Hindlimb muscle (tissue), 1 donor: ENCODE measurements at places on chromosomes 2 and 18. TPM values are rescaled to one million over a fixed set of nuclear protein-coding genes. Genes with fewer than 3 reads are reported as not detected.

The ZC3H8 gene
- polyA plus RNA-seq = 16.3 TPM

GRCh38 chr2:133171393-133172004, 396.8 kb downstream of the NCKAP5 start:
- peak; percentile 62 for DNase-seq

GRCh38 chr2:152483276-152484063, 148.5 kb downstream of the FMNL2 start:
- DNase-seq = peak; percentile 79

GRCh38 chr2:121021685-121022084, 263.3 kb downstream of the TFCP2L1 start:
- DNase-seq = no peak

The TXNL1 gene
- 112 TPM for polyA plus RNA-seq

GRCh38 chr2:218880102-218880858, at the start of gene WNT10A:
WNT10A (plus strand) TSS chr2:218880852; CDS start chr2:218880996, 144 bp downstream.
- no peak for DNase-seq

DNA sequence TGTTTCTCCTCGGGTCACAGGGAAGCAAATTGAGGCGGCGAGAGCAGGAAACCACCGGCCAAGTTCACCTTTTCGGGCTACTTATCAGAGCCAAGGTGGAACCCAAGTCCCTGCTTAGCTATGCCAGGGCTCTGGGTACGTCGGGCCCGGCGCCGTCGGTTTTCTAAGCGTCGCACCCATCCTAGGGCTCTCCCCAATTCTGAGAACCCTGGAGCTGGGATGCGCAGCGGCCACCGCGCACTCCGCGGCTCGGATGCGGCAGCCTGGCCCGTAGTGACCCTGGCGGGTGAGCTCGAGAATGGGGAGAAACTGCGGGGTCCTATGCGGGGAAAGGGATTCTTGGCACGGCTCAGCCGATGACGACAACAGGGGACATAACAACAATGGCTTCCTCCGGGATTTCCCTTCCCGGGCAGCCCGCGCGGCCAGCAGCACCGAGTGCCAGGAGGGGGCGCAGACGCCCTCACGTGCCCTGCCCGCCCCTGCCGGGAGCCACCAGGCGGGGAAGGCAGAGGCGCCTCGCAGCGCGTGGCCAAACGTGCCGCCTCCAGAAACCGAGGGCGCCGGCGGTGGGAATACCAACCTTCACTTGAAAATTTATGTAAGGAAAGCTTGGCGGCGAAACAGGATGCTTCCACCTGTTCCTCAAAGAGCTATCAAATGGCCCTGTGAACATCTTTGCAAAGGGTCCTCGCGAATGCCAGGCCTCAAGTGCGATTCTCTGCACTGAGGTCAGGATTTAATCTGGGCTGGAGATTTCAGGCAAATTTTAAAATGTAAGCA, 2.1 kb upstream of the SLC30A3 start:
- DNase-seq = peak; percentile 28

The NAT8 gene
- polyA plus RNA-seq = 0.54 TPM

The KIF5C gene
- polyA plus RNA-seq = 0.96 TPM

GRCh38 chr2:210752532-210752931, 196.1 kb downstream of the CPS1 start:
- no peak for DNase-seq

DNA sequence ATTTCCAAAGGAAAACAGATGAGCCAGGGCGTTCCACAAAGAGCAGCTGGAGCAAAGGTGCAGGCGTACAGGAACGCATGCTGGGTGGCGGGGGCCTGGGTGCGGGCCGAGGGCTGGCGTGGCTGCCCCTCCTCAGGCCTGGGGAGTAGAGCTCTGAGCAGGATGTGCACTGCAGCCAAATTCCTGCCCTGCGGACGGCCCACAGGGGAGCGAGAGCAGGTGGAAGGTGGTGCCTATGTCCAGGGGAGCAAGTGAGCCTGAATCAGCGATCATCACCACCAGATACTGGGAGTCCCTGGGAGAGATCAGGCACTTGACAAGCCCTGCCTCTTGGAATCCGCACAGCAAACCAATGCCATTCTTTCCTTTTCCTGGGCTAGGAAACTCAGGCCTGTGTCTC, 106.3 kb downstream of the GBX2 start:
- no peak for DNase-seq

DNA sequence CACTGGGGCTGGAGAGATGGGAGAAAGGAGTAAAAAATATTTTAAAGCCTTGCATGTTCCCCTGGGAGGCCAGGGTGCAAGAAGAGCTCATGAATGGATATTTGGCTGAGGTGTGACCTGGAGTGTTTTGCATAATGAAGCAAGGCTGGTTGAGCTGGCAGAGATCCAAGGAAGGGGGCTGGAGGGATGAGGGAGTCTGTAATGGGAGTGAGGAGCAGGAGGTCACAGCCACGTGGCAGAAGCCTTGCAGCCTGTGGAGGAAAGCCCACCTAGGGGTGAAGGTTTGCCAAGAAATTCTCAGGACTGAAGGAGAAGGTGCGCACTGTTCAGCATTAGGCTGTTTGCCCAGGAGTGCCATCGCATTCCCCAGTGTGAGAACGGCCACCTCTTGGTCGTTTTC, 40.3 kb upstream of the ATP8B1 start:
- DNase-seq = no peak

The TMEM163 gene
- polyA plus RNA-seq = 0.72 TPM

- DNase-seq = no peak
These were observed 28.4 kb upstream of the SELENOI start for GRCh38 chr2:26317377-26318105.

- DNase-seq = no peak
These were observed 35.5 kb downstream of the HS6ST1 start for GRCh38 chr2:128282976-128283810.

The ALMS1 gene
- 16.6 TPM for polyA plus RNA-seq

The TAF1B gene
- polyA plus RNA-seq = 11.4 TPM

GRCh38 chr18:23378302-23378686, 74.8 kb upstream of the RIOK3 start:
- DNase-seq = no peak

DNA sequence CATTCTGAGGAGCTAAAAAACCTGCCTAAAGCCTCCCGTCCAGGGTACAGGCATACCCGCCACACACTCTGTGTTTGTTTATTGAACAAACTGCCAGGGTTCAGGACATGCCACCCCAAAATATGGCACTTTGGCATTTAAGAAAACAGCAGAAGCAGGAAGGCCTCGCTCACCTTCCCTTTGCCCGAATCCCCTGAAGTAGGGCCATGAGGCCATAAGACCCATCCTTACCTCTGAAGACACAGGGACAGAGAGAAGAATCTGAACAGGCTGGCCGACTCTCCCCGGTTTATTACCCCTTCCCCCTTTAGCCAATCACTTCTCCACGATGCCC, 1.7 kb upstream of the NEURL3 start:
- no peak for DNase-seq

DNA sequence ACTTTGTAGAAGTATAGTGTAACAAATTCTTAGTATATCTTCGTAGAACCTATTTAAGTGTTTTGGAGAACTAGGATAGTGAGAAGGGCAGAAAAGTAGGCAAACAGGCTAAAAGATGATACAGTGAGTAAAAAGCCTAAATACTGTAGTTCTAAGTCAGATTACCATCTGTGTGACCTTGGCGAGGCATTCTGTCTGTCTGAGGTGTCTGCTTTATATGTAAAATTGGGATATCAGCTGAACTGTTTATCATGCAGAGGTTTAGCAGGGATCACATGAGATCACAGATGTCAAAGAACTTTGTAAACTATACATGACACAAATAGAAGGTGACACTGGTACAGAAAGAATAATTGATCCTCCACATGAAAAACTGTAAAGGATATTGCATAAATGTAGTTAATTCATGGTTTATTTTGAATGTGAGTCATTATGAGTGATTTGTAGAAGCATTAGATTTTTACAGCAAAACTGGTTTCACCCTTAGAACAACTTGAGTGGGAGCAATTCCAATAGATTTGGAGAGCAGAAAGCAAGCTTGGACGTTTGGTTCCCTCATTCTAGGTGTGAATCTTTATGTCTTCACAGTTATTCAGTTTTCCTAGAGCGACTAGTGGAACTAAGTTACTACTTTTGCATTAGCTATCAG, 41.9 kb downstream of the TAF1B start:
- no peak for DNase-seq

The B3GNT2 gene
- 7.9 TPM for polyA plus RNA-seq

DNA sequence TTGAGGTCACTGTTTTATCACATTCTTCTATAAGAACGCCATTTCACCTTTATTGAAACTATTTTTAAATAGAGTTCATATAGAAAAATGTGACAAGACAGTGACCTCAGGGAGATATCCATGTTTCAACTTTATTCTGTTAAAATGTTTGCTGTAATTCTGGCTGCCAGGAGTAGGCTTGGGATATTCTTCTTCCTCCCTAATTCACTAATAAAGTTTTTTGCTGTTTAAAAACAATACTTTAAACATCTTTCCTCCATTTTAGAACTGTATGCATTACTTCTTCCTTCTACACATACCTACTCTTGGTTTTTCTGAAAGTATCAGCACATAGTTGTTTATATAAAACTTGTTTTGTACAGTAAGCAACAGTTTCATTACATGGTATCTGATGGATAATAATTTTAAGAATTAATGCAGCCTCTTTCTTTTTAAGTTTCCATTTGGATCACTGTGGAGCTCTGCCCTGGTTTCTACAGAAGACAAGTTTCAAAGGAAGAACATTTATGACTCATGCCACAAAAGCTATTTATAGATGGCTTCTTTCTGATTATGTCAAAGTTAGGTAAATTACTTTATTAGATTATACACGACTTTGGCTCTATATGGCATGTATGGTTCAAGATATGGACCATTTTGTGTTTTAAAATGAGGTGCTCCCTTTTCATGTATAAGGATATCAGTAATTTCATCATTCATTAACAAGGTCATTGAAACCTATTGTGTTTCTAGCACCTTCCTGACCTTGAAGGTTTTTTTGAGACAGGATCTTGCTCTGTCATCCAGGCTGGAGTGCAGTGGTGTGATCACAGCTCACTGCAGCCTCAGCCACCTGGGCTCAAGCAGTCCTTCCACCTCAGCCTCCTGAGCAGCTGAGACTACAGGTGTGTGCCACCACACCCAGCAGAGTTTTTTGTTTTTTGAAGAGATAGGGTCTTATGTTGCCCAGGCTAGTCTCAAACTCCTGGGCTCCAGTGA, 7.2 kb downstream of the CPSF3 start:
- no peak for DNase-seq

DNA sequence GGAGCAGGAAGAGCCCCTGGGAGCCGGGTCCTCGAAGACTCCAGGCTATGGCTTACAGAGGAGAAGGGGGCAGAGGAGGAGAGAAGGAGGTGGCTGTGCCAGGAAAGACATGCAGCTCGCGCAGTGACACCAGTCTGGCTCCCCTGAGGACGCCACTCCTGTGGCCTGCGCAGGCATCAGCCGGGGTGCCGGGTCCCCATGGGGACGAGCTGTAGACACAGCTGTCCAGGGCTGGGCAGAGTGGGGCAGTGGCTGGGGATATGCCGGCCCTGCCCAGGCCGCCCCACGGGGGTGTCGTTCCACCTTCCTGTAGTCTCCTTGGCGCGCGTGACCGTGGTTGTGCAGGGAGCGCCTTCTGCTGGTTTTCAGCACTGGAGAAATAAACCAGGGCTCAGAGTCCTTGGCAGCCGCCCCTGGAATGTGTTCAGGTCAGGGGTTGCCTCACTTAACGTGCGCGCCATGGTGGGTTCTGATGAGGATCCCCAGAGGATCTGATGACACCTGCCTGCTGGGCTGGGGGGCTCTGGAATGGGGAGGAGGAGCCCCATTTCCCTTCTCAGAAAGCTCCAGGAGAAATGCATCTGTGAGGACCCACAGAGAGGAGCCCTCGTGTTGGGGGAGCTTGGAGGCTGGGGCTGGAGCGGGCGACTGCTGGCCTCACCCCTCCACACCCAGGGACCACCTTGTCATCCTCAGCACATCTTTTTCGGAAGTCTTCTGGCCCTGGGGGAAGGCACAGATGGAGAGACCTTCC, 26.7 kb downstream of the RAMP1 start:
- no peak for DNase-seq

- no peak for DNase-seq
These were observed 21.4 kb upstream of the EML4 start for GRCh38 chr2:42147641-42148274.

GRCh38 chr2:143525402-143525860, 396.2 kb downstream of the ARHGAP15 start:
- DNase-seq = no peak

GRCh38 chr18:47928466-47928865, 2.0 kb downstream of the SMAD2 start:
- no peak for DNase-seq

The GALR1 gene
- 0.09 TPM for polyA plus RNA-seq

- no peak for DNase-seq
These were observed 173.7 kb downstream of the MYT1L start for GRCh38 chr2:2157400-2157799.

DNA sequence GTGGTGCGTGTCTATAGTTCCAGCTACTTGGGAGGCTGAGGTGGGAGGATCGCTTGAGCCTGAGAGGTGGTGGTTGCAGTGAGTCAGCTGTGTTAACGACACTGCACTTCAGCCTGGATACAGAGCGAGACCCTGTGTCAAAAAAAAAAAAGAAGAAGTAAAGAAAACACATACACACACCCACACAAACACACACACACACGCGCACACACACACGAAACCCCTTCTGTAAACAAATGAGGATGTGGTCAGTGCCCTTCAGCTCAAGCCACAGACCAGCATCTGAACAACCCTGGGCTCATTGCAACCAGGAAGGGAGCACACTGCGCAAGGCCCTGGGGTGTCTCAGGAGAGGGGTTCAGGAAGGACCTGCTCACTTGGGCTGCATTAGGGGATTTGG, 47.9 kb upstream of the KCNF1 start:
- DNase-seq = no peak

DNA sequence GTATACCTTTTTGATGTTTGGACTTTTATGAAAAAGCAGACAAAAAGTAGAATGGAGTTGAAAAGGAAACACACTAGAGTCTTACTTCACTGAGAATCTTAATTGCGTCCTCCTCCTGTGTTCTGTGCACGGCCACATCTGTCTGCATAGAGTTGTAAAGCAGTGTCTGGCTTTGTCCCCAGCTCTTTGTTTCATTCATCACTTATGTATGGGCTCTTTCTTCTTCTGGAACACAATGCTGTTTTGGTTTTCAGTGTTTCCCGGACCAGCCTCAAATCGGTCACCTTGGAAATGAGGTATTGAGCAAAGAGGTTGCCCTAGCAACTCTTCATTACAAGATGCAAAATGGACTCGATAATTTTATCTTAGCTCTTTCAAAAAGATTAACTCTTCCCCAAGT, 104.3 kb upstream of the CNGA3 start:
- no peak for DNase-seq

GRCh38 chr2:226001716-226002115, 602.2 kb downstream of the NYAP2 start:
- DNase-seq = no peak

The COLEC12 gene
- 45.0 TPM for polyA plus RNA-seq

- DNase-seq = no peak
These were observed 88.3 kb downstream of the ATAD2B start for GRCh38 chr2:23838581-23838980.

The ARHGAP25 gene
- polyA plus RNA-seq = 3.7 TPM

DNA sequence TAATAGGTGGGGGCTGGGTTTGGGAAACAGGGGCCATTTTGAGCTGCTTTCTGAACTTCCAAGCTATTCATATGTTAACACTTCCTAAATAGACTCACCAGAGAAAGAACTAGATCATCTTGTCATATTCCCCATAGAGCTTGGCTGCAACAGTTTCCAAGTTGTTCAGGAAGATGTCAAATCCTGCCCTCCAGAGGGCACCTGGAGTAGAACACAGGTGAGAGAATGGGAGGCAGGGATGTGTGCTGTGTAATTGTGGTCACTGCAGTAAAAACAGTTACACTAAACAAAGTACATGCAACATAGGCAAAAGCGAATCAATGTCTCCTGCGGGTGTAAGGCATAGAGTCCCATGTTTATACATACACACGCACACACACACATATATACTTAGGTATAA, 34.5 kb upstream of the LRRC30 start:
- no peak for DNase-seq

- no peak for DNase-seq
These were observed 24.8 kb upstream of the STK39 start for GRCh38 chr2:168272225-168272624.
